ENCODE measurements at places on chromosomes 13 and 19. TPM values are rescaled to one million over a fixed set of nuclear protein-coding genes. Genes with fewer than 3 reads are reported as not detected.
A peak's percentile ranks its signal among the peaks of the same experiment; 100 is the strongest.

DNA sequence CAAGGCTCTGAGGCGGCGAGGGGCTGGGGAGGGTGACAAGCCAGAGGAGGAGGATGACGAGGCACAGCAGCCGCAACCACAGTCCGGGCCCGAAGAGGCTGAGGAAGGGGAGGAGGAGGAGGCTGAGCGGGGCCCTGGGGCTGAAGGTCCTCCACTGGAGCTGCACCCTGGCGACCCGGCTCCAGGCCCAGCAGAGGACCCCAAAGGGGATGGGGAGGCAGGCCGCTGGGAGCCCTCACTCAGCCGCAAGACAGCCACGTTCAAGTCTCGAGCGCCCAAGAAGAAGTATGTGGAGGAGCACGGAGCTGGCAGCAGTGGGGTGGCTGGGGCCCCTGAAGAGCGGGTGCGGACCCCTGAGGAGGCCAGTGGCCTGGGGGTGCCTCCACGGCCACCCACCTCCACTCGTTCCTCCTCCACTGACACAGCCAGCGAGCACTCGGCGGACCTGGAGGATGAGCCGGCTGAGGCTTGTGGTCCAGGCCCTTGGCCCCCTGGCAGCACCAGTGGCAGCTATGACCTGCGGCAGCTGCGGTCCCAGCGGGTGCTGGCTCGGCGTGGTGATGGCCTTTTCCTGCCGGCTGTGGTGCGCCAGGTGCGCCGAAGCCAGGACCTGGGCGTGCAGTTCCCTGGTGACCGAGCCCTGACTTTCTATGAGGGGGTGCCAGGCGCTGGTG, 2.9 kb downstream of the CIC start:
- no peaks in the 10 kb centered on the region for H3K27me3 ChIP-seq
- H3K4me1 ChIP-seq = peaks cover 49% of the 10 kb centered on the region
- peak overlapping the region; percentile 76 for H3K27ac ChIP-seq
- DNase-seq = peak; percentile 28
- H3K36me3 ChIP-seq = peaks cover 21% of the 10 kb centered on the region

DNA sequence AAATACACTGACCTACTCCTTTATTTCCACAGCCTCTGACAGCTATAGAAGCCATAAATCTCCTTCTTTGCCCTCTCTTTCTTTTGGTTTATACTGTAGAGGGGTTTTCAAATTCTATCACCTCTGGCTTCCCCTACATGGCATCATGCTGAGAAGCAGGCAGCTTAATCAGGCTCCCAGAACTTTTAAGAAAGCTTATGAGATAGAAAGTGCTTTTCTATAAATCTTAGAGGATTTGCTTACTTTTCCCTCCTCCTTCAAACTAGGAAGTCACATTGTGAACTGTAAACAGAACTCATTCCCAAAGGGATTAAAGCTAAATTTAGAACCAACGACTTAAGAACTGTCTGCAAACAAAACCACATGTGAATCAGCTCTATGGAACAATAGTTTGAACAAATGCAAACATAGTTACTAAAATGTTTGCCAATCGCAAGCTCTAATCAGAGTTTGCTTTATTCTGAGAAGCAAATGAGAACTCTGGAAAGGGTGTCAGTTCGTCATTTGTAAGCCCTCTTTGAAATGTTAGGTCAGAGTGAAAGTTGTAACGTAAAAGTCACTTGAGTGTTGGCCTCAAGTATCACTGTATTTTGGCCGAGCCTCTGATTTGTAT, 344.1 kb downstream of the RFC3 start:
- peaks cover 9% of the 10 kb centered on the region for H3K27me3 ChIP-seq
- H3K36me3 ChIP-seq = no peaks in the 10 kb centered on the region
- no peak overlapping the region for H3K4me3 ChIP-seq
- no peak for DNase-seq
- peaks cover 3% of the 10 kb centered on the region for H3K4me1 ChIP-seq

DNA sequence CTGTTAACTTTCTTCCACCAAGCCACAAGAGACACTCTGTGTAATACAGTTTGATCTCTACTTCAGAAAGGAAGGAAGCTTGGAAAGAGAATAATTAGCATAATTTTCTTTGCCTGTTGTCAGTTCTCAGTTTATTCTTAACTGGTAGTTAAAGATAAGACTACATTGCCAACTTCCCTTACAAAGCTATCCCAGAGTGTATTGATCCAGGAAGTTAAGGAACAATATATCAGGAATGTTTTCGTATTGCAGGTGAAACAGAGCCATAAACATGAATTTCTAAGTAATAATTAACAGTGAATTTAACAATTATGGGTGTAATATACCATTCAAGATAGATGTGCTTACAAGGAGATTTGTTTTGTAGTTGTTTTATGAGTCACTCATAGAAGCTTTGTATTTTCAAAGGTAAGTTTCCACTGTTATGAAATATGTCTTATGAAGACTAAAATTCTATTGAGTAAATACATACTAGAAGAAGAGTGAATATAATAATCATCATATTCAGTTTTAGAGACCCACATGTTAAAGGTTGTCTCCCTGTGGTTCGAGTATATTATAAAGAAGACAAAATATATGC, 88.4 kb upstream of the KLF5 start:
- no peak overlapping the region for H3K4me3 ChIP-seq
- DNase-seq = no peak
- H3K36me3 ChIP-seq = peaks cover 8% of the 10 kb centered on the region
- H3K27ac ChIP-seq = no peak overlapping the region
- no peaks in the 10 kb centered on the region for H3K4me1 ChIP-seq

GRCh38 chr13:80441968-80442367, 101.0 kb upstream of the SPRY2 start:
- no peaks in the 10 kb centered on the region for H3K4me1 ChIP-seq
- no peak overlapping the region for H3K27ac ChIP-seq
- H3K27me3 ChIP-seq = peaks cover 2% of the 10 kb centered on the region
- no peaks in the 10 kb centered on the region for H3K36me3 ChIP-seq

DNA sequence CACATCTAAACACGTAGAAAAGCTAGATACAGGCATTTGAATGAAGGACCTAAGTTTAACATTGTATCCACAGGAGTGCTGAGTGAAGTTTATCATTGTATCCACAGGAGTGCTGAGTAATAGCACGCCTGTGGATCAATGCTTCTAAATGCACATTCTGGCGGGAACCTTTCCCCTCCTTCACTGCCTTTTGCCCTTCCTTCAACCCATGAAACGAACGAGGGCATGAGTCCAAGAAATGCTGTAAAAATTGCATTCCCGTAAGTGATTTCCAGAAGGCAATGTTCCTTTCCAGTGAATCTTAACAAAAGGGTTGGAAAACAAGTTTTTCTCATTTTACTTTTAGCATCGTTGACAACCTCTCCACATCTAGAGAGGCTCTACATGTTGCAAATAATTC, 88.1 kb downstream of the ZDHHC20 start:
- H3K27me3 ChIP-seq = no peaks in the 10 kb centered on the region
- no peak overlapping the region for H3K27ac ChIP-seq
- no peak overlapping the region for H3K4me3 ChIP-seq
- peaks cover 5% of the 10 kb centered on the region for H3K4me1 ChIP-seq
- no peak for DNase-seq

- peak overlapping the region; percentile 14 for H3K4me3 ChIP-seq
- H3K36me3 ChIP-seq = no peaks in the 10 kb centered on the region
- peaks cover 33% of the 10 kb centered on the region for H3K27me3 ChIP-seq
These were observed 128.3 kb upstream of the FRY start for GRCh38 chr13:31903111-31903815.

DNA sequence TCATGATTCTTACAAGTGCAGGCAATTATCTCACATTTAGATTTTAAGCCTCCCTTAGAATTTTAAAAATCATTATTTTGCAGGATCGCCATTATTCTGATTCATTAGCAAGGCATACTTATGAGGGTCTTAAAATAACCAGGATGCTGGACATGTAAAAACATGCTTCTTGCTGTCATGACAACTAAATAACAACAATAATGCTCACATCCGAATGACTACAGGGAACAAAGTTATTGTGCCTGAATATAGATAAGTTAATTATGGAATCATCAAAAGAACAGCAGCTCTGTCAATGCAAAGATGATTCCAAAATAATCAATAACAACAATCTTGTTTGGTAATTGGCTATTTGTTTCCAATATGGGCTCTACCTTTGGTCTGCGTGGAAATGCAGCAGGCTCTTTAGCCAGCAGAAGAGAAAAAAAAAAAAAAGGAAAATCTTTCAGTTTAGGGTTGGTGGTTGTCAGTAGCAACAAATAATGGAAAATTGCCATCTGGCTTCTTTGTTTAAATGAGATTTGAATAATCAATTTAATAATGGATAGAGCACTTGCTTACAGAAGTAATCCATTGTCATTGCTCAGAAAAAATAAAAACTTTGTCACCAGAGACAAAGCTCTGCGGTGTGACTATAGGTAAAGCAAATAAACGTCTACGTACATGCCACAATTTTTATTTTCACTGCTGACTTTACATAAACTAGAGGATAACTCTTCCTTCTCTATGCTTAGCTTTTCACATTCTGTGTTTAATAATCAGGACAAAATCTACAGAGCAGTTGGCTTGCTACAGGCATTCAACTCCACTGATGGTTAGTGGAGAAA, 468.9 kb upstream of the TSHZ3 start:
- H3K27me3 ChIP-seq = no peaks in the 10 kb centered on the region
- no peak overlapping the region for H3K27ac ChIP-seq
- H3K4me3 ChIP-seq = no peak overlapping the region
- no peaks in the 10 kb centered on the region for H3K4me1 ChIP-seq

GRCh38 chr13:33493672-33494365, 208.3 kb upstream of the STARD13 start:
- DNase-seq = no peak
- H3K4me3 ChIP-seq = no peak overlapping the region
- H3K4me1 ChIP-seq = no peaks in the 10 kb centered on the region

DNA sequence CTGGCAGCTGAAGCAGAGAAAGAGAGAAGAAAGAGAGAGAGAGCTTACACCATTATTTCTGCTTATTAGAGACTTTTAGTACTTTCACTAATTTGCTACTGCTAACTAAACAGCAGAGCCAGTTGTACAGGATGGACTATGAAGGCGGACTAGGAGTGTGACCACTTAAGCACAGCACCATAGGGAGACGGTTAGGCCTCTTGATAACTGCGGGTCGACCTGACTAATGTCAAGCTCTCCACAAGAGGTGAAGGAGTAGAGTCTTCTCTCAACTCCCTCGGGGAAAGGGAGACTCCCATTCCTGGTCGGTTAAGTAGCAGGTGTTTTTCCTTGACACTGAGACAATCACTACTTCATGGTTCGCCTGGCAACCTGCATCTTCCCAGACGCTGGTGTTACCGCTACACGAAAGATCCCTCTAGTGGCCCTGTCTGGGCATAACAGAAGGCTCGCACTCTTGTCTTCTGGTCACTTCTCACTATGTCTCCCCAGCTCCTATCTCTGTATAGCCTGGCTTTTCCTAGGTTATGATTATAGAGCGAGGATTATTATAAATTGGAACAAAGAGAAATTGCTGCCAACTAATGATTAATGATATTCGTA, 5.3 kb upstream of the PSG7 start:
- H3K36me3 ChIP-seq = no peaks in the 10 kb centered on the region
- H3K4me3 ChIP-seq = no peak overlapping the region
- DNase-seq = no peak
- no peaks in the 10 kb centered on the region for H3K4me1 ChIP-seq
- peaks cover 8% of the 10 kb centered on the region for H3K27me3 ChIP-seq

DNA sequence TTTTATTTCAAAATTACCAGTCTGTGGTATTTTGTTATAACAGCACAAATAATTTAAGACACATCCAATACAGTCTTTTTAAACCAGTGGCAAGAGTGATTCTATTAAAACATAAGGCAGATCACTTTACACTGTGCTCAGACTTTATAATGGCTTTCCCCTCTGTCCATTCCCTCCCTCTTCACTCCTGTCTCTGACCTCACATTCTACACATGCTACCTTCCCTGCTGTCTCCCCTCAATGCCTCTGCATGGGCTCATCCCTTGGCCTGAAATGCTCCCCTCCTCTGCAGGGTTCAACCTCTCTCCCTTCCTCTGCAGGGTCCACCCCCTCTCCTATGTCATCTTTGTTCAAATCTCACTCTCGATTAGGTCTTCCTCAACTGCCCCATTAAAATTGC, 170.8 kb downstream of the LHFPL6 start:
- no peaks in the 10 kb centered on the region for H3K4me1 ChIP-seq
- H3K4me3 ChIP-seq = no peak overlapping the region
- DNase-seq = no peak
- H3K36me3 ChIP-seq = no peaks in the 10 kb centered on the region

DNA sequence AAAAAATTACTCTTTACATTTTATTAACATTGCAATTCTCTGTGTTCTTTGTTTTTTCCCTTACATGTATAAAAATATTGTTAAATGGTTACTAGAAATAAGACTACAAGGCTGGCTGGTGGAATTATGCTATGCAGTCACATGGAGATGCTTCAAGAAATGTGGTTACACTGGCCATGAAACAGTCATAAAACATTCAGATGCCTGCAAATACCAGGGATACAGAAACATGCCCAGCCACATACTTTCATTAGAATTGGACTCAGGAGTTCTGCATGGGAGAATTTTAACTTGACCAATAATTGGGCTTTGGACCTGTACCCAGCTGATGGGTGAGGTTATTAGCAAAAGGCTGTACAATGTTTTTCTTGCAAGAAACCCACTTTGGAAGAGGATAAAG, 1407.7 kb upstream of the SLC10A2 start:
- no peak for DNase-seq
- H3K27ac ChIP-seq = no peak overlapping the region
- H3K27me3 ChIP-seq = no peaks in the 10 kb centered on the region
- no peaks in the 10 kb centered on the region for H3K4me1 ChIP-seq

DNA sequence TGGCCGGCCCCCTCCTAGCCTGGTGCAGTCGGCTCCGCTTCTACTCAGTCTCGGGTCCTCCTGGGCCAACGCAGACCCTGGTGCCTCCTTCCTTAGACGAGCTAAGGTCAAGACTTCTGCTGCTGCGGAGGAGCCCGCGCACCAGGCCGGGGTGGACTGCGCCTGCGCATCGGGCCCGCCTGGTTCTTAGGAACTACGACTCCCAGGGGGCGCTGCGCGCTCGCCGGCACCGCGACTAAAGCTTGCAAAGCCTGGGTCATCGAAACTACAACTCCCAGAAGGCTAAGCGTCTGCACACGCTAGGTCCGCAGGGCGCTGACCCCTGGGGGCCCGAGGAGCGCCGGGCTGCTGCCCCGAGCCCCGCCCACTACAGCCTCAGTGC, at the start of gene ZNF835:
Gene ZNF835, minus strand, starts transcription at position 145 of the 382 bp plus-strand sequence. CDS start 6,559 bp downstream, outside the sequence.
- H3K27ac ChIP-seq = peak within 1 kb of the TSS; percentile 87
- DNase-seq = peak; percentile 92
- peak within 1 kb of the TSS; percentile 88 for H3K4me3 ChIP-seq
- H3K27me3 ChIP-seq = no peaks in the 10 kb centered on the region

DNA sequence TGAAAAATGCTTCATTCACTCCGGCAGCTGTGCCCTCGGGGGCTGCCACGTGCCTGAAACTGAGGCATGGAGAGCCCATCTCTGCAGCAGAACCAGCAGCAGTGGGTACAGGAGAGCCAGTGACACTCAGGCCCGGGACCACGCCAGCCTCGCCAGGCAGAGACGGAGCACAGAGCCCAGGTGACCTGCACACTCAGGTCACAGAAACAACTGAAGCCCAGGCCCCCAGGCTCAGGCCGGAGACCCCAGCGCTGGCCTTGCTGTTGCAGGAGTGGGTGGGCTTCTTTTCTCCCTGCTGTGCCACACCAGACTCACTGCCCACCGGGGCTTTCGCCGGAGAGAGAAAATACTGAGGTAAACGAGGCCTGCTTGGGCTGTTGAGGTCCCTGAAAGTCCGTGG, 117.3 kb downstream of the SOX1 start:
- no peaks in the 10 kb centered on the region for H3K27me3 ChIP-seq
- no peak overlapping the region for H3K4me3 ChIP-seq
- H3K4me1 ChIP-seq = no peaks in the 10 kb centered on the region
- no peak overlapping the region for H3K27ac ChIP-seq
- no peak for DNase-seq

SKA3 gene
- 30.9 TPM for total RNA-seq

C19orf67 gene
- total RNA-seq = not detected

LGALS4 gene
- total RNA-seq = 4.0 TPM
